ENCODE measurements at places on chromosomes 2 and 18. TPM values are rescaled to one million over a fixed set of nuclear protein-coding genes. Genes with fewer than 3 reads are reported as not detected.

DNA sequence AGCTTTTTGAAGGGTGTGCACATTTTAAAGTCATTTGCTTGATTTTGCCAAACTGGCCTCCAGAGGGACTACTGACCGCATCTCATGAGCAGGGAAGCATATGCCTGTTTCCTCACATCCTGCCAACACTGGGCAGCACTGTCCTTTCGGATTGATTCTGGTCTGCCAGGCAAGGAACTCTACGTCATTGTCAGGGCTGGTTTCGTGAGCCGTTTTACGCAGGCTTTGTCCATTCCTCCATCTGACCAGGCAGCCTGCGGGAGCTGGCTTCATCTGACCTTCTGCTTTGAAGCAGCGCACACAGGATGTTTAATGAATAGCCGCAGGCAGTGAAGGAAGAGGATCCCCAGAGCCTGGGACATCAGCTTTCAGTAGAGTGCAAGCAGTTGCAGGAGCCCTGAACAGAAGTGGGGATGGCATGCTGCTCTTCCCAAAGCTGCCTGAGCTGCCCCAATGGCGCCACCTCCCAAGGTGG is 46.3 kb upstream of the SEMA4C start:
- DNase-seq: no peak

DNA sequence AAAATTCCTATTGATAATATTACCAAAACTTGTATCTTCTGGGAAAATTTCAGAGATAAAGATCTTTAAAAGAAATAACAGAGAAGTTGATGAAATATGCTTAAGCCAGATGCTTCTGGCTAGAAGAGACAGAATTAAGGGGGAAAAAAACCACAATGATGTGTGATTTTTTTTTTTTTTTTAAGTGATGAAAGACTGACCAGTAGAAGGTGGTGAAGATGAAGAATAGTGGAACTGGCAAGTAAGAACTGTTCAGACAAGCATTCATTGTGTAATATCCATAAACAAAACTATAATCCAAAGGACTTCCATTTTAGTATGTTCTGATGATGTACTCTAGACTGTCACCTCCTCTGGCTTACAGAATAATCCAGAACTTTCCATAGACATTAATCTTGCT is 89.8 kb downstream of the INO80D start:
- DNase-seq: no peak

- no peak for DNase-seq
Measured at GRCh38 chr2:170276056-170276455, 98.1 kb downstream of the MYO3B start.

The DNAJC5G gene
- 0.60 TPM for polyA plus RNA-seq

GRCh38 chr2:121137571-121137970 is 147.4 kb downstream of the TFCP2L1 start:
- DNase-seq: no peak

- DNase-seq: no peak
Measured at GRCh38 chr18:9115984-9116383, 13.5 kb downstream of the NDUFV2 start.

Data from renal pelvis (tissue), 12 donors.